GM23248 (cell line): ENCODE measurements at places on chromosomes 7 and 10. TPM values are rescaled to one million over a fixed set of nuclear protein-coding genes. Genes with fewer than 3 reads are reported as not detected.

Gene AASS
- 6.3 TPM in 2 replicates for total RNA-seq

Gene RBM20
- total RNA-seq = 0.13 TPM in 1 of 2 replicates, not detected in the other

Gene C7orf57
- not detected in 2 replicates for total RNA-seq

DNA sequence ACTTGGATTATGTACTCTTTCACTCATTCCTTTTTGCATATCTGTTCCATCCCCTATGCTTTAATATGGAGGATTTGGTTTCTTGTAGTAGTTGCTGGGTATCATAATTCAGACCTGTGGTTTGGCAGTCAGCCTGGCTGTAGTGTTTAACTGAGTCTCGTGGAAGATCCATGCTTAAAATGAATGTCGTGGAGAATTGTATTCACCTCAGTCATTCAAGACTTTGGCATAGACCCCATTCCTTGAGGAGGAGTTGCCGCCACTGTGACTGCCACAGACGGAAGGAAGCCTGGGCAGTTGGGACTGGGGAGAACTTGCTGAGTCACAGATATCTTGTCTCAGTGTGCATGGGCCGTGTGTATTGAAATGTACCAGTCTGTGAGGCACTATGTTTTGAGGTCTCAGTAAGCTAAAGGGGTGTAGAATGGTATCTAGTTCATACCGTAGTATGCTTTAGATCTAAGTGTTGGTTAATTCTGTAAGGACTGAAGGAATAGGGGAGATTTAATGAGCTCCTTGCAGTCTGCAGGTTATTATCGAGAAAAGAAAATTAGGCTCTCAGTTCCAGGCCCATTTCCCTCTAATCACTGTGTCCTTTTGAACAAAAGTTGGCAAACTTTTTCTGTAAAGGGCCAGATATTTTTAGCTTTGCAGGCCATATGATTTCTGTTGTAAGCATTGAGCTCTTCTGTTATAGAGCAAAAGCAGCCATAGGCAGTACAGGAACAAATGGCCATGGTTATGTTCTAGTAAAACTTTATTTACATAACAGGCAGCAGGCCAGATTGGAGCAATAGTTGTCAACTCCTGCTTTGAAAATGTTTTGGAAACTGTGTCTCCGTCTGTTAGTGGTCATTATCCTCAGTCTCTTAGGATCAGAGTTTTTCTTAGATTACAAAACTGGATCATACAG, 76.8 kb downstream of the TPST1 start:
- no peaks in the 10 kb centered on the region for H3K27me3 ChIP-seq
- H3K36me3 ChIP-seq = no peaks in the 10 kb centered on the region
- peaks cover 47% of the 10 kb centered on the region for H3K4me1 ChIP-seq
- H3K4me3 ChIP-seq = peak overlapping the region; percentile 20; the same call in 1 of the 2 replicates
- peak overlapping the region; percentile 95 for H3K27ac ChIP-seq
- DNase-seq = peak; percentile 99

Gene VSTM2A
- not detected in 2 replicates for total RNA-seq

Gene TMEM60
- 9.9 and 17.7 TPM in 2 replicates for total RNA-seq

DNA sequence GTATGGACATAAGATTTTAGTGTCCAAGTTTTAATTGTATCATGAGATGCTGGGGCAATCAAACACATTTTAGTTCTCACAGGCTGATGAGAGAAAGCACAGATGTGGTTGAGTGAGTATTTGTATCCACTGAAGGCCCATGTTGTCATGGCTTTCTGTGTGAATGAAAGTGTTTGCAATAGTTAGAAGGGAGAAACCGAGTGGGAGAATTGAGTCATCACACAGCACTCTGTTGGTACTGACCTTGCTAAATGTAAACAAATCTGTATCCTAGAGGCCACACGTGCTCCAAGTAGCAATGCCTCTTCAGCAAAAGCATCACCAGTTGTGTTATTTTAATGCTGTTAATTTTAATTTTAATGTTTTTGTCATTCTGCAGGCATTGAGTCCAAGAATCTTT, 121.2 kb downstream of the EMX2 start:
- H3K4me1 ChIP-seq = peaks cover 5% of the 10 kb centered on the region; the same call in 1 of the 2 replicates
- H3K36me3 ChIP-seq = no peaks in the 10 kb centered on the region
- peak; percentile 97 for DNase-seq
- no peaks in the 10 kb centered on the region for H3K27me3 ChIP-seq
- peak overlapping the region; percentile 88 for H3K27ac ChIP-seq

DNA sequence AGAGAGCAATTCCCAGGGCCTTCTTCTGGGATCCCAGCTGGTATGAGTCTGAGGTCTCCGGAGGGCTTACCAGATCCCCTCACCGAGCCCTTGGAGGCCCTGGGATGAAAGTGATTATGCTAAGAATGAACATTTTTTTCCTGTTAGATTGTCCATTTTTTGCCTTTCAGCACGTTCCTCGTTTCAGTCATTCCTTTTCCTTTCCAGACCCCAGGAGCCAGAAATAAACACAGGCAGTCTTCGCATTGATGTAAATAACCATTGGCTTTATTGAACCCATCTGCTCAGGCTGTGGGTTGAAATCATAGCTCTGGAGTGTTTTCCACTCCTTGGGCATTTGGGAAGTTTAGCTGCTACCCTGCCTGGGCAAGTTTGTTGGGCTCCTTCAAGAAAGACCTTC, 320.9 kb upstream of the AUTS2 start:
- H3K4me3 ChIP-seq = no peak overlapping the region
- no peak for DNase-seq
- H3K27me3 ChIP-seq = no peaks in the 10 kb centered on the region

DNA sequence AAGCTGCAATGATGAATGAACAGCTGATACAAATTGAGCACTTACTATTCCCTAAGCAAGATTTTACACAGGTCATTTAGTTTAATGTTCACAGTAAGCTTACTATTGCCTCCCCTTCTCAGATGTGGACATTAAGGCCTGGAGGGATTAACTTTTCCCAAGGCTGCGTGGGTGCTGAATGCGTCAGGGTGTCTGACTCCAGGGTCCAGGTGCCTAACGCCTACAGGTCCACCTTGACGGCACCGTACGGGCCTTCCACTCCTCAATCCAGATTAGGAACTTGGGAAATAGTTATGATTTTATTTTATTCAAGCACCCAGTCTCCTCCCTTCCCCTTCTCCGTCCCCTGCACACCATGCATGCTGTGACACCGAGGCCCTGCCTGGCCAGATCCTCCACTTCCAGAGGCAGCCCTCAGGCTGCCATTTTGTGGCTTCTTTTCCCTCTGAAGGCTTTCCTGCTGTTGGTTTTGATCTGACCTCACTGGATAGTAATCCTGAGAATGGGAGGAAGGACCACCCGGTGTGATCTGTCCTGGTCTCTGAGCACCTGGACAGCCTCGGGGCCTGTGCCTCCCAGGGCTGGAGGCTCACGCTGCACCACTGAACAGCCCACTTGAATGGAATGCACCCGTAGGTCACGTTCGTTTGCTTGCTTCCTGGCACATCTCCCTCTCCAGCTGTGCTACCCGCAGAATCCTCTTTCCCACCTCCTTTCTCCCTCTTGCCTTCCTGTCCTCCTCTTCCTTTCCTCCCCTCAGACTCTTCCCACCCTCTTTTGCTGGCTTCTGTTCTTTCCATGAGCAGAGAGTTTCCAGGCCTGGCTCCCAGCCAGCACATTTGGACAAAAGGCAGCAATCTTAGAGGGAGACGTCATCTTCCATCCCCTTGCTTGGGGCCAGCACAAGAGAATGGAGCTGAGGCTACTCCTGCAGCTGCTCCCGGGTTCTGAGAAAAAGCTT, 14.4 kb downstream of the DENND2A start:
- peaks cover 26% of the 10 kb centered on the region for H3K4me1 ChIP-seq
- peak; percentile 88 for DNase-seq
- H3K4me3 ChIP-seq = 0 out of 2 replicates have a peak overlapping the region, but pooled peaks have one; percentile 6
- no peaks in the 10 kb centered on the region for H3K36me3 ChIP-seq
- H3K27ac ChIP-seq = peak overlapping the region; percentile 62

DNA sequence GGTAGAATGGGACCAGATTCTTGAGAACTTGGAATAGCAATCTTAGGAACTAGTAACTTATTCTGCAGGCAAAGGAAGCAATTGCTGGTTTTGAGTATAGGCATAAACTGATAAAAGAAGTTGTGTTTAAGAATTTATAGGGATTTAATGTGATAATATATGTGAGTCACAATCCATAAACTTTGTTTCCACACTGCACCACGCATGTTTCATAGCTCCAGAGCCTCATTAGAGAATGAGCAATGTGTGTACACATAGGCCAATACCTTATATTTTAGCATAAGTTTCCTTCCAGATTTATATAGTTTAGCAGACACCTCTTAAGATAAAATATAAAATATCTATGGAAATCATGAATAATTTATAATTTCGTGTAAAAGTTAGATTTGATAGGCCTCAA, 175.5 kb upstream of the SEMA3A start:
- peaks cover 29% of the 10 kb centered on the region for H3K4me1 ChIP-seq
- H3K27me3 ChIP-seq = no peaks in the 10 kb centered on the region
- no peak overlapping the region for H3K27ac ChIP-seq
- no peaks in the 10 kb centered on the region for H3K36me3 ChIP-seq
- no peak for DNase-seq
- no peak overlapping the region for H3K4me3 ChIP-seq

- H3K27me3 ChIP-seq = no peaks in the 10 kb centered on the region
- no peak for DNase-seq
- H3K4me3 ChIP-seq = no peak overlapping the region
- H3K36me3 ChIP-seq = no peaks in the 10 kb centered on the region
- no peak overlapping the region for H3K27ac ChIP-seq
Observed at GRCh38 chr7:97457054-97457453, 274.8 kb upstream of the TAC1 start.

- no peak for DNase-seq
- no peaks in the 10 kb centered on the region for H3K27me3 ChIP-seq
- H3K36me3 ChIP-seq = no peaks in the 10 kb centered on the region
- no peak overlapping the region for H3K4me3 ChIP-seq
- H3K27ac ChIP-seq = no peak overlapping the region
Observed at GRCh38 chr7:95397381-95397780, 1.2 kb upstream of the PON3 start.

DNA sequence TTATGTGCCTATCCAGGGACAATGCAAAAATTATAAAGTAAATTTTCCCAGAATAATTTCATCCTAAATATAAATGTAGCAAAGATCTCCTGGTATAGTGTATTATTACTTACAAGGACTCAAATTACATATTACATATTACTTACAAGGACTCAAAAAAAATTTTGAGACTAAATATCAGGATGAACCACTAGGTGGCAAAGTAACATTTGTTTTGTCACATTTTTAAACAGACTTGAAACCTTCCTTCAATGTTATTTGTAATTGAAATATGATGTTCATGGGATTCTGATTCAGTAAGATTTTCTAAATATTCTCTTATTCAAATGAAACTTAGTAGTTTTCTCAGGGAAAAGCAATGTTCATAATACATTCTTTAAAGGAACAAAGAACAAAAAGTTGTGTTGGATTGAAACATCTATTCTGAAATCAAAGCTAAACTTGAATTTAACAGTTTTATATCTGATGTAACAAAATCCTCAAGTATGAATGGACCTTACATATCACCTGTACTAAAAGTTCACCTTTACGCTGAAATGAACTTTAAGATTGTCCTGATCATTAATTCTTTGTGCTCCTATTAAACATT, 74.3 kb upstream of the GNAI1 start:
- no peak overlapping the region for H3K27ac ChIP-seq
- no peaks in the 10 kb centered on the region for H3K36me3 ChIP-seq
- H3K4me3 ChIP-seq = no peak overlapping the region
- no peaks in the 10 kb centered on the region for H3K4me1 ChIP-seq
- DNase-seq = peak; percentile 64
- no peaks in the 10 kb centered on the region for H3K27me3 ChIP-seq

GRCh38 chr10:102515724-102516123, 12.0 kb downstream of the SUFU start:
- H3K27ac ChIP-seq = no peak overlapping the region
- no peak for DNase-seq
- peaks cover 18% of the 10 kb centered on the region; the same call in 1 of the 2 replicates for H3K36me3 ChIP-seq
- H3K4me3 ChIP-seq = no peak overlapping the region

- no peak for DNase-seq
- no peak overlapping the region for H3K4me3 ChIP-seq
- H3K27ac ChIP-seq = no peak overlapping the region
Observed at GRCh38 chr7:47281966-47282643, 299.8 kb downstream of the TNS3 start.

DNA sequence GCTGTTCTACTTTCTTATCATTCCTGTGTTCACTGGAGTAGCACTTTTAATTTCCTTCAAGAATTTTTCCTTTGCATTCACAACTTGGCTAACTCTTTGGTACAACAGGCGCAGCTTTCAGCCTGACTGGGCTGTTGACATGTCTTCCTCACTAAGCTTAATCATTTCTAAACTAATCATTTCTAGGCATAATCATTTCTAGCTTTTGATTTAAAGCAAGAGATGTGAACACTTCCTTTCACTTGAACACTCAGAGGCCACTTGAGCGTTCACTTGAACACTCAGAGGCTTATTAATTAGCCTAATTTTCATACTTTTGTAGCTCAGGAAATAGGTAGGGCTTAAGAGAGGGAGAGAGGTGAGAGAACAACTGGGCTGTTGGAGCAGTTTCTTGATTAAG, 15.9 kb downstream of the C10orf90 start:
- no peaks in the 10 kb centered on the region for H3K36me3 ChIP-seq
- H3K27ac ChIP-seq = no peak overlapping the region
- DNase-seq = no peak
- peaks cover 15% of the 10 kb centered on the region for H3K27me3 ChIP-seq

- no peak for DNase-seq
- H3K4me3 ChIP-seq = no peak overlapping the region
- H3K36me3 ChIP-seq = no peaks in the 10 kb centered on the region
- H3K4me1 ChIP-seq = no peaks in the 10 kb centered on the region
- H3K27ac ChIP-seq = no peak overlapping the region
- peaks cover 24% of the 10 kb centered on the region for H3K27me3 ChIP-seq
Observed at GRCh38 chr10:92778091-92778490, 70.2 kb upstream of the EXOC6 start.

GRCh38 chr7:151796871-151797537, 79.9 kb downstream of the PRKAG2 start:
- peaks cover 23% of the 10 kb centered on the region for H3K4me1 ChIP-seq
- no peaks in the 10 kb centered on the region for H3K36me3 ChIP-seq

Gene NYAP1
- not detected in 2 replicates for total RNA-seq

Gene MBL2
- not detected in 2 replicates for total RNA-seq

Gene TMEM176B
- not detected in 2 replicates for total RNA-seq

Gene CSGALNACT2
- total RNA-seq = 11.5 and 17.4 TPM in 2 replicates

Gene NAMPT
- total RNA-seq = 32.7 and 34.0 TPM in 2 replicates

Gene CLDN4
- total RNA-seq = not detected in 2 replicates

DNA sequence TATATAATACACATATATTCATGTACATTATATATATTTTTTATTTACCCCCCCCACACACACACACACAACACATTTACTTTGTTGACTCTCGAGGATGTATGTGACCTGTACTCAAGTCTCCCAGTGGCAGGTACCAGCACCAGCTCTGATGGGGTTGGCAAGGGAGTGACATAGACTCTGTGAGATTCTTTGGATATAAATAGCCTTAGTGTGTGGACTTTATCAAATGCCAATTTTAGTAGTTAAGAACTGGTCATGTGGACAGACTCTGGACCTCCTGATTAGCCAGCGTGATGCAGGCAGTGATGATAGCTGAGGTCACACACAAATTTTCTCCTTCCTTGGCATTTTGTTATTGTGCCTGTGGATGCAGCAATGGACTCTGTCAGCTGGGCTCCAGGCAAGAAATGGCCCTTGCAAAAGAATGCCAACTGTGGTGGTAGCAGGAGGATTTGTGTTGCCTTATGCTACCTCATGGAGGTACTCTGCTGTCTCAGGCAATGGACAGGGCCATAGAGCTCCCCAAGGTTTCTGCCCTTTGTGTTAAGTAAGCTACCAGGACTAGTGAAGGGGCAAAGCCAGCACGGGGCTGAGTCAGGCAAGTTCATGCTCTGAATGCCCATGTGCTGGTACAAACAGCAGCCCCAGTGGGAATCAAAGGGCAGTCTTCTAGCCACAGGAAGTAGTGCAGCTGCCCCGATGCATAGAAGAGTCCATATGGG, 224.6 kb upstream of the ZWINT start:
- no peak overlapping the region for H3K4me3 ChIP-seq
- no peak for DNase-seq
- H3K27me3 ChIP-seq = no peaks in the 10 kb centered on the region
- no peaks in the 10 kb centered on the region for H3K36me3 ChIP-seq
- no peaks in the 10 kb centered on the region for H3K4me1 ChIP-seq
